ENCODE measurements at places on chromosomes 16 and 17. TPM values are rescaled to one million over a fixed set of nuclear protein-coding genes. Genes with fewer than 3 reads are reported as not detected.

DNA sequence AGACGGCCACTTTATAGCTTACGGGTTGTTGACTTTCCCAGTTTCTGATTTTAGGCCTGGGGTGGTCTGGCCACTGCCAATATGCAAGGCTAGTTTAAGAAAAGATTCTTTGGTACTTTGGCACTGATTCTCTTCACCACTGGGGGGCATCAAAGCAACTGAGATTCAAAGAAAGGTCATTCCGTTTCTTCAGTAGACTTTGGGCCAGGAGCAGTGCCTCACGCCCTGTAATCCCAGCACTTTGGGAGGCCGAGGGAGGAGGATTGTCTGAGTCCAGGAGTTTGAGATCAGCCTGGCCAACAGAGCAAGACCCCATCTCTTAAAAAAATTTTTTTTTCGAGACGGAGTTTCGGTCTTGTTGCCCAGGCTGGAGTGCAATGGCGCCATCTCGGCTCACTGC lies 53.0 kb downstream of the RPA1 start:
- H3K36me3 ChIP-seq = peaks cover 47% of the 10 kb centered on the region
- no peaks in the 10 kb centered on the region for H3K4me1 ChIP-seq
- no peaks in the 10 kb centered on the region for H3K27me3 ChIP-seq
- H3K4me3 ChIP-seq = no peak overlapping the region

DNA sequence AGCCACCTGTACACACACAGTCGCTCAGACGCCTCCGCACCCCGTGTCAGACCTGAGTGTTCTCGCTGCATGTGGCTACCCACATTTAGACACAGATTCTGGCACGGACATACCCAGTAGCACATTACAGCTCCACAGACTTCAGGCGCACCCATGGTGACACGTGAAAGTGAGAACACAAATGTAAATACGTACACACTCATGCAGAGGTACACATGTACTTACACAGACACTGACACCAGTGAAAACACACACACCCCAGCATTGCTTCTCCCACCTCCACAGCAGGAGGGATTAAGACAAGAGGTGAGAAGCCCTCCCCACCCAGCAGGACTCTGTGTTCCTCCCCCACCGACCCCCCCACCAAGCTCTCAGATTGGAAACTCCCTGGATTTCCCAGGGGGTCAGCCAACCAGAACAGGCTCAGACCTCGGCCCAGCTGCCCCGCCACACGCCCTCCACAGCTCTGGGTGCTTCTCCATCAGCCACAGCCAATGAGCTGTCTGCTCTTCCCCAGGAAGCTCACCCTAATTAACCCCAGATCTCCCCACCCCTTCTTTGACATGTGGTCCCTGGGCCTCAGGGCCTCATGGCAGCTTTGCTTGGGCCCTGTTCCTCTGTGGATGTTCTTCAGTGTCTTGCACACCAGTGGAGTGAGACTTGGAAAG lies 5.3 kb upstream of the FOXN1 start:
- no peak for DNase-seq
- H3K27me3 ChIP-seq = no peaks in the 10 kb centered on the region
- H3K36me3 ChIP-seq = no peaks in the 10 kb centered on the region
- no peaks in the 10 kb centered on the region for H3K4me1 ChIP-seq
- H3K4me3 ChIP-seq = no peak overlapping the region

GRCh38 chr16:84071121-84071520 lies 28.5 kb upstream of the SLC38A8 start:
- H3K36me3 ChIP-seq = peaks cover 26% of the 10 kb centered on the region
- H3K4me3 ChIP-seq = no peak overlapping the region
- H3K27ac ChIP-seq = no peak overlapping the region
- no peaks in the 10 kb centered on the region for H3K4me1 ChIP-seq
- no peaks in the 10 kb centered on the region for H3K27me3 ChIP-seq

GRCh38 chr17:59427996-59428395 lies 96.5 kb downstream of the YPEL2 start:
- H3K36me3 ChIP-seq = no peaks in the 10 kb centered on the region
- DNase-seq = no peak
- peaks cover 15% of the 10 kb centered on the region for H3K4me1 ChIP-seq

The RND2 gene
- total RNA-seq = not detected

The COPZ2 gene
- 3.3 TPM for total RNA-seq
